Activated effector memory CD4-positive, alpha-beta T cell treated with Interleukin-2 at 50 U/mL for 16 hours (primary cell): ENCODE measurements at places on chromosomes 5 and 9.

DNA sequence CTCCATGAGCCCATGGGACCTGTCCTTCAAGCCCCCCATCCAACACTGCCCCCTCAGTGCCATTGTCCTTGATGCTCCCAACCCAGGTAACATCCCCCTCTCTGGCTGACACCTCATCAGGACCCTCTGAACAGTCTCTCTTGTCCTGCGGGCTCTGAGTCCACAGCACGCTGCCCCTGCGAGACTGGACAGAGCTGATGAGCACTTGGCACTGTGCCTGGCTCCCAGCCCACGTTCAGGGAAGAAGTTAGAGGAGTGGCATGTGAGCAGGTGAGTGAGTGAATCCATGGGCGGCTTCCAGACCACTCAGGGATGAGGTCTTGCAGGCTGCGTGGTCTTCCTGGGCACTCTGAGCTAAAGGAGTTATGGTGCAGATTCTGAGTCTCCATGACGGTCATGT, 70.7 kb downstream of the PAX5 start:
- DNase-seq: no peak

DNA sequence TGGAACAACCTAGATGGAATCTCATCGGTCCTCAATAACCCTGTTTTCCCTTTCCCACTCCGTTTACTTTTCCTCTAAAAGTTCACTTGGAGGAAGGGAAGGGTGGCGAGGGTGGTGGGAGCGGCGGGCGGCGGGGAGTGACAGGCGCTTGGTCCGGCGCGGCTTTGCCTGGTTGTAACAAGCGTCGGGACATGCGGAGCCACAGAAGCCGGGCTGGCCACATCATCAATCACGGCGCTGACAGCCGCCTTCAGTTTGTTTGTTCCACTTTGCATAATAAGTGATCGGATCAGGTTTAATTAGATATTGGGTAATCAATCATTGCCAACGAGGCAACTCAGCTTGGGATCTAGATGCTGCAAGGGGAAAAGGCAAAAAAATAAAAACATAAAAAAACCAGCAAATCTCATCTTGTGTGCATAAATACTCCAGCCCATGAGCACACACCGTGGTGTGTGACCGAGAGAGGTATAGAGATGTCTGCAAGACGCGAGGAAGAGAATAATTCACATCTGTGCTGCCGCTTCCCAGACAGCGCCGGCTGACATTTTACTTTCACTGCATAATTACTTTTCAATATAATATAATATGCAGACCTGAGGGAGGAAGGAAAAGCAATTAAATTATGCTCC, 396.2 kb upstream of the IRX4 start:
- no peak for DNase-seq

DNA sequence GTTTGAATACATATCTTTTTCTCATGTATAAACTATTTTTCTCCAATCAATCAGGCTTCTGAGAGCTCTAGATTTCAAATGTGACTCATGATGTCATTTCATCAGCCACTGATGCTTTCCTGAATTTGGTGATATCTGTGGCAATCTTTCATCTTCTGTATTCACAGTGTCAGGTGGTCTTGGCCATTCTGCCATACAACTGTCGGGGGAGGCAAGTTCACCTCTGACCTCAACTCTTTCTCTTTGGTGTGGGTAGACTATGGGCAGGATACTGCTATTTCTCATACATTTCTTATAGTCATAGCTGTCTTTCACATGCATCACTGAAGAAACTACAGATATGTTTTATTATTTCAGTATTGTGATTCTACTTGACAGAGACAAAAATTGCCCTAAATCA, 414.1 kb upstream of the MEF2C start:
- DNase-seq: no peak

- DNase-seq: no peak
Measured at GRCh38 chr9:127132375-127132774, 9.9 kb upstream of the ANGPTL2 start.

DNA sequence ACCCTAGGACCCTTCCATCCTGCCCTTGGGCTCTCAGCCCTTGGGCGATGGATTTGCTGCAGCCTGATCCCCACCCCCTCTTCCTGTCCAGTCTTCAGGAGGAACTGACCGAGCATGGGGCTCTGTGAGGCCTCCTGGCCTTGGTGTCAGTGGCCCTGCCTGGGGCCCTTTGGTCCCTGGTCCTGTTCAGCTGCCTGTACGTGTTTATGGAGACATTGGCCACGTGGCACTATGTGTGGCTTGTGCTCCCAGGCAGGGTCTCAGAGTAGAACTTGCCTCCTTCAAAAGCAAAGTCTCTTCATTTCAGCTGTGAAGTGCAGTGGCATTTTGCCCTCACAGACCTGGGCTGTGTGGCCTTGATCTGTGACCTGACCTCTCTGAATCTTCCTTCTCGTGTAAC, 11.1 kb downstream of the FCN2 start:
- DNase-seq: no peak

GRCh38 chr9:28073270-28073669, 500.0 kb upstream of the C9orf72 start:
- DNase-seq: no peak

DNA sequence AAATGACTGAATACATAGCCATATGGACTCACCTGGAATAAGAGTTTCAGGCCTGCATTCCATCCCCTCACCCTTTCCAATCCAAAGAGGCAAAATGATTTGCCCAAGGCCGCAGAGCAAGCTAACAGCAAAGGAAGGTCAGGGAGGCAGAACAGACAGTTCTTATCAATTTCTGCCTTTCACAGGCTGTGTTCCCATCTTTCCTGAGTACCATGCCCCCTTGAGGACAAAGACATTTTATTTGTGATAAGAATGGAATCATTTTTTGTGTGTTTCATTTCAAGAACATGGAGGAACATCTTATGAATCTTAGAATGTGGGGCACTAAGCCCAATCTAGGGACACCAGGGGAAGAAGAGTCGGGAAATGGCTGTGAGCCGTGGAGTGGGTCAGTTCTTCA, 13.9 kb downstream of the LHFPL2 start:
- DNase-seq: no peak

DNA sequence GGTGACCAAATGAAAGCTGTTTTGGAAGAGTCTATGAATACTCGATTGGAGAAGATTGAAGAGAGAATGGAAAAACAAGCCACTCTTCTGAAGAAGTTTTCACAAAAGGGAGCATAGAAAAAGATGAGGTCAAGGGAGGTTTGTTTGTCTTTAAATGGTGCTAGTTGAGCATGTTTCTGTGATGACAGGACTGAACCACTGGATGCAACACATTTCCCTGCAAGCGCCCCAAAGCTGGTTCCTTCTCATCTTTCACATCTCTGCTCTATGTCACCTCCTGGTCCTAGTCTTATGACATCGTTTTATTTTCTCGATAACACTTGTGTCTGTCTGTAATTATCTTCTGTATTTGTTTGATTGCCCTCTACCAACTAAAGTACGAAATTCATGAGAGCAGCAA, 3.8 kb upstream of the CCDC192 start:
- DNase-seq: no peak

DNA sequence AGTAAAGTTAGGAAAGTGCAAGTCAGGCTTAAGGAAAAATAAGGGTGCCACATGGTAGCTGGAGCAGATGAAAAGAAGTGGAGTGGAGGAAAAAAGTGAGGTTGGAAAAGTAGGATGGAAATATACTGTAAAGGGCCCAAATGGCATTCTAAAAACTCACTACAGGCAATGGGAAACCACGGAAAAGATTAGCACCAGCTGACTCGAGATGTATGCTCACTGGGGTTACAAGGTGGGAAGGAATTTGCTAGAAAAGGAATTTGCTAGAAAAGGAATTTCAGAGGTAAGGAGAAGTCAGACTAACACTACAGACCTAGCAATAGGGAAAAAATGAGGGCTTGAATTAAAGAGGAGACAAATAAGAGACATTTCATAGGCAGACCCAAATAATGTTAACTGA, 3.6 kb downstream of the PSMD5 start:
- DNase-seq: no peak

- no peak for DNase-seq
Measured at GRCh38 chr5:170286386-170286925, 11.1 kb downstream of the LCP2 start.

DNA sequence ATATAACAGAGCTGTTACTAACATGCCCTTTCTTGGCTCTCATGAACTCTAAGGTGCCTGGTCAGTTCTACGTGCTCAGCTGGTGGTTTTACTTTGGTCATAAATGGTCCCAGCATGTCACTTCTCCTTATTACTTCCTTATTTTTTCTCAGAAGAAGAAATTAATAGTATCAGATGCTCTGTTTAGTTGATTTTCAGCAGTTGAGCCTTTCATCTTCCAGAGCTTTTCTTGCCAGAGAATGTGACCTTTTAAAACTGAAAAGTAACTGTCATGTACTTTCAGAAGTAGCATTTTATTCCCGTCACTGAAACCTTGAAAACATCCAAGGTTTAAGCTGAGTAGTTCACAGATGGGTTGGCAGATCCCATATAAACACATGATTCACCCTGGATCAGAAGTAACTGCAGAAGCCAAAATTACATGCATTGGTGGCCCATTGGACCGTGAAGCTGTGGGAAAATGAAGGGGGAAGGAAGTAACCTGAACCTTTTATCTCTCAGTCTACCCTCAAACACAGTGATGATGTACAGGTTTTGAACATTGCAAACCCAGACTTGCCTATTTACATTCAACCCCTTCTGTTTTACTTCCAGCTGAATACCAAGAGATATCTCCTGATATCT, 50.5 kb downstream of the HACD4 start:
- no peak for DNase-seq

- DNase-seq: peak; percentile 54
Measured at GRCh38 chr5:173884402-173885053, 3.6 kb upstream of the CPEB4 start.

DNA sequence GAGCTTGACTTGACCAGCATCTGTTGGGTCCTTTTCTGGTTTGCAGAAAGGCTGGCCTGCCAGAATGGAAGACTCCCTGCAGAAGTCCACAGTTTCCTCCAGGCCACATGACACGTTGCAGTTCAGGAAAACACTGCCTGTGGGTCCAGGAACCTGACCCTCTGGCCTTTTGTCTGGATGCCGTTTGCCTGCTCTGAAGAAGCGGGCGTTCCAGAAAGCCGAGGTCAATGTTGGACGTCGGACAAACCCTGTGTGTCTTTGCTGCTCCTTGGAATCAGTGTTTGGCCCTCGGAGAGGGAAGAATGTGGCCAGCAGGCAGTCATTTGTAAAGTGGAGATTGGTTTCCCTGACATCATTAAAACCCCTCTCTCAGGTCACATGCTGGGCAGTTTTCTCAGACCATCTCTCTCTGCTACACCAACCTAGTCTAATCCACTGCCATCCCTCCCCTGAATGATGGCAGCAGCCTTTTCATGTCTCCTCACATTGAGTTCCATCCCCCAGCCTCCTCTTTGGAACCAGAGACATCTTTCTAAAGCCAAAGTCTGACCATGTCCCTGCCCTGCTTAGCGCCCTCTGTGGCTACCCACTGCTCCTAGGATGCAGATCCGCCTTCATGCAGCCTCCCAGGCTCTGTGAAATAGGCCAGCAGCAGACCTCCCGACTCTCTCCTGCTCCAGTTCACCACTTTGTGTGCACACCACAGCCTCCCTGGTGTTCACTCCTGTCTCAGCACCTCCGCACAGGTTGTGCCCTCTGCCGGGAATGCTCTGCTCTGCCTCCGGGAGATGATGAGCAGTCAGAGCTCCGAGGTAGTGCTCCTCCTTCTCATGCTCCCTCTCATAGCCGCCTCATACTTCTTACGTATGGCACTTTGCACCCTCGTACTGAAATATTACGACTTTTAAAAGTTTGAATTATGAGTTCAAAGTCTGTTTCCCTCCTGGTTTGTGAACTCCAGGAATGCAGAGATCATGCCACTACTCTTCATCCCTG, 75.6 kb downstream of the RALGPS1 start:
- no peak for DNase-seq

DNA sequence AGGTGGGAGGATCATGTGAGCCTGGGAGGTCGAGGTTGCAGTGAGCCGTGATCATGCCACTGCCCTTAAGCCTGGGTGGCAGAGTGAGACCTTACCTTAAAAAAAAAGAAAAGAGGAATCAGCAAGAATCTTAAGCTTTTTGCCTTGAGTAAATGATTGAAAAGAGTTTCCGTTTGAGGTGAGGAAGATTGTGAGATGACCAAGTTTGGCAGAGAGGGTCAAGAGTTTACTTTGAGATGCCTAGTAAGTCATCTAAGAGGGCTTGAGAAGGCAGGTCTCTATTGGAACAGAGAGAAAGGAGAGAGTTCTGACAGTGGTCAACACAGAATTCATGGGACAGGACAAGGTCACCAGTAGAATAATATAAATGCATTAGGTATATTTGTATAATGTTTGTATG, 572.1 kb downstream of the TLE4 start:
- DNase-seq: no peak

DNA sequence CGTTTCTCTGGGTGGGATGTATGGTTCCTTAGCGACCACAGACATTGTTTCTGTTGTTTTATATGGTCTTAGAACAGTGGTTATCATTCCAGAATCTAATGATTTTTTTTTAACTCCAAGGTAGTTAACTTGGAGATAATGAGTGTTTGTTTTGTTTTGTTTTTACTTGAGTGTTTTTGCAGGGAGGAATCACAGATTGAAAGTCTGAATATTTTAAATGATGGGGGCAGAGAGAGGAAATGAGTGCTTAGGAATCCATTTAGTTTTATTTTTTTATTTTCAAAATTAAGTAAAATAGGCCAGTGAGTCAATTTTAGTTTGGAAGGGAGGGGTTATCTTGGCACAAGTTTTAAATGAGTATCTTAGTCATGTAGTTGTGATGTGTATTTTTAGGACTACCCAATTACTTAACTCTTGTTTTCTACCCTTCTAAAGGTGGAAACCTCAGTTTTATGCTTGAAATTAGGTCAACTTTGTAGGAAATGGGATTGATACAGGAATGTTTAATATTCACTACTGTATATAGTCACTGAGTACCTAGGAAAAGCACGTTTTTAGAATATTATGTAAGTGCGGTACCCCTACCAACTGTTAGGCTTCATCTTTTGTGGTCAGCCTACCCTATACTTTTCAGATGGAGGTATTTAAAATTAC, 2.0 kb downstream of the UBE2R2 start:
- no peak for DNase-seq
